Kidney capillary endothelial cell (primary cell): ENCODE measurements at places on chromosomes 7 and 10.

- DNase-seq: no peak
Measured at GRCh38 chr7:151743481-151743983, 133.4 kb downstream of the PRKAG2 start.

DNA sequence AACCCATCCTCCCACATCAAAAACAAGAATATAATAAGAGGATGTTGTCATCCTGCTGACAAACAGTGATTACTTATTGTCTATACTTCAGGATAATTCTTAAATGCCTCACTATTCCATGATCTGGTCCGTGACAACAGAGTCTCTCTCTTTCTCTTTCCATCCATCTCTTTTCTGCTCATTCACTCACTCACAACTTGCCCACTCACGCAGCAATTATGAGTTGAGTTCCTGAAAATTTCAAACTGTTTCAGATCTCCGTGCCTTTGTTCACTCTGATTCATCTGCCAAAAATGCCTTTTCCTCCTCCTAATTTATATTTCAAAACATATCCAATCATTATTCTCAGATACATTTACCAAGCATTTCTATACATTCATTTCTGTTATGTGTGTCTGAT, 1.4 kb downstream of the OR6B1 start:
- no peak for DNase-seq

DNA sequence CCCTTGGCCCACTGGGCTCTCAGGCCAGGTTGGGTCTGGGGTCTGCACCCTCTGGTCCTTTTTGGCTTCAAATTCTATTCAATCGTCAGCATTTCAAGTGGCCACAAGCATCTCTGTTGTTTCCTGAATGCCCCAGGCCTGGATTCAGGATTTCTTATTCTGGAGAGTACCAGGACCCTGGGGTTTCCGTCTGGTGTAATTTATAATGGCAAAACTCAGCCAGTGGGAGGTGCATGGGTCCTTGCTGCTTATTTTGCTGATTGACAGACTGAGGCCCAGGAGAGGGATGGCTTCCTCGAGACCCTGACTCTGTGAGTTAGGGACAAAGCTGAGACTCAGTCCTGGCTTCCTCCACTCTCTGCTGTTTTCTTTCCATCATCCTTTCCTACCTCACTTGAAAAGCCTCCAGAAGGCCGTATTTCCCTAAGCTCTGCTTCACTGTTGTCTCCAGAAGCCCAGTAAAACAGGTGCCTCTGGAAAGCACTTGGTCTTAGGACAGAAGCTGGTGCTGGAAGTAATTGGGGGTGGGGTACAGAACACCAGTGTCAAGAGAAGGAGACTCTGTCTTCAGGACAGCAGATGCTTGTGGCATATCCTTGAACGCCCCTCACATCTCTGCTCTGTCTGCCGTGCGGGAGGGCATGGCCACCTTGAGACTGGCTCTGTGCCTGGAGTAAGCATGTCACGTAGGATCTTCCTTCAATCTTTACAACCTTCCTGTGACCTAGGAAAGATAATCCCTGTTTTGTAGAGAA, 39.4 kb upstream of the SH2D4B start:
- no peak for DNase-seq

DNA sequence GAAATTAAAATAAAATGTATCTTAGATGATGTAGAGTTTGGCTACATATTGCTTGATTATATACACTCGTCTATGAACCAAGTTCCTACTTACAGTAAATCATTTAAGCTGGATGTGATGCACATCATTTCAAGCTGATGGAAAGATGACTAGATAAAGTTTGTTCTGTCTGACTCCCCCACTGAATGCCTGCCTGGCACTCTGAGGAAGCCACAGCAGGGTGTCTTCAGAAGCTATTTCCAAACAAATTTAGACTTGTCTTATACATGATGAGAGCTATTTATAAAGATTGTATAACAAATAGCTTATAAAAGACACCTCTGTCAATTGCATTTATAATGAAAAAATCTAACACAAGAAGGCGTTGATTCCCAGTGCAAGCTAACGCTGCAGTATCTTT, 741.4 kb downstream of the MAGI2 start:
- DNase-seq: no peak

DNA sequence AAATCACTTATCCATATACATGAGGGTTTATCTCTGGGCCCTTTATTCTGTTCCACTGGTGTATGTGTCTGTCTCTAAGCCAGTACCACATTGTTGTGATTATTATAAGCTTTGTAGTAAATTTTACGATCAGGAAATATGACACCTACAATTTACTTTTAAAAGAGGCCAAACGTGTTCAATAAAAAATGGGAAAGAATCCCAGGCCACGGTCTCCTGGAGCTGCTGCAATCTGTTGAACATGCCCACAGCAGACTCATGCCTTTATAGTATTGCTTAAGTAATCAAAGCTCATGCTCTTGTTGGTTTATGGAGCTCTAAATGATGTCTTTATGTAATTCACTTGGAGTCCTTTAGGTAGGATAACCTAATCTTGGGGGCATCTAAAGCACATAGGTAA, 273.0 kb downstream of the ZMYND11 start:
- DNase-seq: no peak

DNA sequence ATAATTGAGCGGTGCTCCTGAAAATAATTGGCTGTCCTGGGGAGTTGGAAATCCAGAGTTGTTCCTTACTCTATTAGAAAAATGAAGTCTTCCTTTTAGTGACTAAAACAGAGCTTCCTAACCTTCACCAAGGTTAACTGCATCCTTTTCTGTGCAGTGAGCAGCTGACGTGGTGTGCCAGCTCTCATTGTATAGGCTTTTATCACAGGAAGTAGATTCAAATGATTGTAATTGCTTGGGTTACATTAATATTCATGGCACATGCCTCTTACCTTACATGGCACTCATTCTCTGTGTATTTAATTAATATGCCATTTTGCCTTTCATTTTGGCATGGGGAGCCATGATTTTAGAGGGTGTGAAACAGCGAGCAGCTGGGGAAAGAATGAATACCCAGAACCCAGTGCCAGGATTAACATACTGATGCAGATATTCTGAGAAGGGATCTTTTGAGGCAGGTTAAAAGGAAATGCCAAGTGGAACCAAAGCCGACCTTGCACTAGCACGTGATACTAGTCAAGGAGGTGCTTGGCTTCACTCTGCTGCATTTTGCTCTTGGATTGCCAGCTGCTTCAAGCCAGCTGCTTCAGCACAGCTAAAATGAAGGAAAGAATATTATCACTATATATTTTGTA, 115.3 kb downstream of the ST7 start:
- DNase-seq: peak; percentile 13
